Left renal cortex interstitium (tissue), 4 donors: ENCODE measurements at places on chromosomes 16 and 17. TPM values are rescaled to one million over a fixed set of nuclear protein-coding genes. Genes with fewer than 3 reads are reported as not detected.

Gene UBE2G1
- polyA plus RNA-seq = 55.5 TPM

DNA sequence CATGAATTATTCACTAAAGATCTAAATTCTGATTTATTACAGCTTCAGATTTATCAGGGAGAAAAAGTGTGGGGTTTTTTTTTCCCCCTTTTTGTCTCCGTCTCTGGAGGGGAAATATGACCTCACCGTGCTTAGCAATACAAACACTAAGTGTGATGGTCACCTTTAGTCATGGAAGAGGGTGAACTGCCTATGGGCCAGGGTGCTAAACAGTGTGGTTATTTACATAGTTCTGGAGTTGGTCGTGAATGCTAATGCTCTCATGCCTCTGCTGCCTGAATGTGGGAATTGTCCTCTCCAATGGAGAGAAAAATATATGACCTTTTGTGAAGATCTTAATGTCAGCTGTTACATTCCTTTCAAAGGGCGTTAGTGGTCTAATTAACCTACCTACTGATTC is 44.8 kb upstream of the MSI2 start:
- no peak for DNase-seq

- no peak for DNase-seq
Observed at GRCh38 chr17:12592941-12593340, 72.7 kb upstream of the MYOCD start.

Gene DHRS7C
- not detected for polyA plus RNA-seq

- no peak for DNase-seq
Observed at GRCh38 chr16:35440875-35441274, 1981.5 kb downstream of the TP53TG3F start.

Gene ALDH3A1
- polyA plus RNA-seq = 1.4 TPM

Gene KRTAP4-6
- not detected for polyA plus RNA-seq

Gene KRTAP4-5
- not detected for polyA plus RNA-seq

DNA sequence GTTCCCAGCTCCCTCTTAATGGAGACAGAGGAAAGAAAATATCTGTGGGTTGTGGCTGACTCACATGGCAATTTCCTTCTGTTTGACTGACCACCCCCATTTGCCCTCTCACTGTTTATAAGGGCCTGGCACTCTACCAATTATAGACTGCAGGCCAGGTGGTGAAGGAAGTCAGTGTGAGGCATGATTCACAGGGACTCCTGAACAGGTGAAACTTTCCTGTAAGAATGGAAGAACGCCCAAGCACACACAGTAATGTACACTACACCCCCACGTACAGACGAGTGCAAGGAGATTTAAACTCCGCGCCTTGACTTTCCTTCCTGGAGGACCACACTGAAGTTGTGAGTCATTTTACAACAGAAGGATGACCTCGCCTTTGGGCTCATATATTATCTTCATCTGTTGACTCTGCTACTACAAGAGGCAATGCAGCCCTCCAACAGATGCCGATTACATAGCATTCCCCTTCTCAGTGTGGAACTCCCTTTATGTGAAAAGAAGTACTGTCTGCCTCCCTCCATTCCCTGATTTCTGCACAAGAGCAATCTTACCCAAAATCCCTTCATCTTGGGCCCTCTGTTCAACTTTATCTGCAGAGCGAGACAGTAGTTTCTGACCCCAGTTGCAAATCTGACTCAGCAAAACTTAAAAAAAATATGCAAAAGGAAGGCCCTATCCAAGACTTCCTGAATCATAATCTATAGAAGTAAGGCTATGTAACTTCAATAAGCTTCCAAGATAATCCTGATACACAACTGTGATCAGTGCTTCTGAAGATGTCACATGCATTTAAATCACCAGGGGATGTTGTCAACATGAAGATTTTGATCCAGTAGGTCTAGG is 163.6 kb downstream of the SHISA6 start:
- no peak for DNase-seq

Gene DRC3
- polyA plus RNA-seq = 13.2 TPM

Gene TMEM114
- not detected for polyA plus RNA-seq

- no peak for DNase-seq
Observed at GRCh38 chr17:60730273-60730672, 52.6 kb downstream of the BCAS3 start.

Gene LRRC46
- polyA plus RNA-seq = 3.1 TPM

Gene CIBAR2
- 0.21 TPM for polyA plus RNA-seq

DNA sequence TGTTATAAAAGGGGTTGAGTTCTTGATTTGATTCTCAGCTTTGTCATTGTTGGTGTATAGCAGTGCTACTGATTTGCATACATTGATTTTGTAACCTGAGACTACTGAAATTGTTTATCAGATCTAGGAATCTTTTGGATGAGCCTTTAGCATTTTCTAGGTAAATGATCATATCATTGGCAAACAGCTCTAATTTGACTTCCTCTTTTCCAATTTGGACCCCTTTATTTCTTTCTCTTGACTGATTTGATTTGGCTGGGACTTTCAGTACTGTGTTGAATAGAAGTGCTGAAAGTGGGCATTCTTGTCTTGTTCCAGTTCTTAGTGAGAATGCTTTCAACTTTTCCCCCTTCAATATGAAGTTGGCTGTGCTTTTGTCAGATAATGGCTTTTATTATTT is 45.4 kb downstream of the ITGAM start:
- DNase-seq = no peak

Gene ENPP7
- polyA plus RNA-seq = 6.5 TPM

Gene NPIPA7
- 12.7 TPM for polyA plus RNA-seq

GRCh38 chr17:50986989-50987660 is 121.0 kb upstream of the TOB1 start:
- DNase-seq = no peak

DNA sequence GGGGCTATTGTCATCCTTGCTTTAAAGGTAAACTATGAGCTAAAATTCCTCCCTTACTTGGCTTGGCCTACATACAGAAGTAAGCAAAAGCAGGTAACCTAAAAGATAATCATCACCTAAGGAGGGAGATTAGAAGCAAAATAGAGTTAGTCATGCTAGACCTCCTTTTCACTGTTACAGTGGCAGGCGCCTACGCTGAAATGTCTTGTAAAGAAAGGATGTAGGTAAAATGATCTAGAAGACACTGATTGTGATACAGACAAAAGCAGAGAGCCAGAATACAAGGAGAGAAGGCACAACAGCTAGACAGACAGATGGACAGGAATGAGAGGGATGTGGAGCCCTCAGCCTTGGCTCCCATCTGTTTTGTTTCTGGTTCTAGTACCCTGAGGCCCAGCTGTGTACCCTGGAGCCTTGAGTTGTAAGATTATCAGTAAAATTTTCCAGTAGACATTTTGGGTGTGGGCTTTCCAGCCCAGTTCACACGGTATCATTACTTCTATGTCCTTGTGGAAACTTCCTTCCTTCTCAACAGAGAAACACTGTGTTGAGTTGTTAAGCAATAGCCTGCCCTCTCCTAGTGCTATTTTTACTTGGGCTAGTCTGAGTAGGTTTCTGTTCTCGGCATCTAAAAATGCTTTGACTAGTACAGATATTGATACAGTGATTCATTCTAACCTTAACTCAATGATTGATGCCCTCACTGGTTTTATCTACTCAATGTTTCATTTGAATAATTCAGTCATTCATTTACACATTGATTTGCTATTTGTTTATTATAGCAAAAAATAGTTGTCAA is 7.7 kb upstream of the C16orf78 start:
- no peak for DNase-seq
